ENCODE measurements at places on chromosomes 2 and 18.

DNA sequence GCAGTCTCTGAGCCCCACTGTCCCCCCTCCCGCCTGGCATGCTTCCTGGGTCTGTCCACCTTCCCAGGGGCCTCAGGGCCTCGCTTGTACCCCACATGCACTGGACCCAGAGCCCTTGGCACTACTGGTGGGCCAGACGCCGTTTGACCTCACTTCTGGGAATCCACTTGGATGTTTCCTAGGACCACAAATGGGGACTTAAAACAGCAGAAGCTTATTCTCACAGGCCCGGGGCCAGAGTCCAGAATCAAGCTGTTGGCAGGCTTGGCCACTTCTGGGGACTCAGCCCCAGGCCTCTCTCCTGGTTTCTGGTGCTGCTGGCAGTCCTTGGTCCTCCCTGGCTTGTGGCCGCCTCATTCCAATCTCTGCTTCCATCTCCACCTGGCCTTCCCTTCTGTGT, 19.6 kb downstream of the ANO7 start:
- DNase-seq = no peak

DNA sequence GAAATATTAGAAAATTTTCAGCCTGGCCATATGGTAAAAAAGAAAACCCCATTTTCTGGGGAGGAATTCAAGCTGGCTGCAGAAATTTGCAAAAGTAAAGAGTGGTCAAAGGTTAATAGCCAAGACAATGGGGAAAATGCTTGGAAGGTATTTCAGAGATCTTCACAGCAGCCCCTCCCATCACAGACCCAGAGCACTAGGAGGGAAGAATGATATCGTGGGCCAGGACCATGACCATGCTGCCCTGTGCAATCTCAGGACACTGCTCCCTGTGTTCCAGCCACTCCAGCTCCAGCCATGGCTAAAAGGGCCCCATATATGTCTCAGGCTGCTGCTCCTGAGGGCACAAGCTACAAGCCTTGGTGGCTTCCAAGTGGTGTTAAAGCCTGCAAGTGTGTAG, 93.9 kb upstream of the AGAP1 start:
- DNase-seq = no peak

DNA sequence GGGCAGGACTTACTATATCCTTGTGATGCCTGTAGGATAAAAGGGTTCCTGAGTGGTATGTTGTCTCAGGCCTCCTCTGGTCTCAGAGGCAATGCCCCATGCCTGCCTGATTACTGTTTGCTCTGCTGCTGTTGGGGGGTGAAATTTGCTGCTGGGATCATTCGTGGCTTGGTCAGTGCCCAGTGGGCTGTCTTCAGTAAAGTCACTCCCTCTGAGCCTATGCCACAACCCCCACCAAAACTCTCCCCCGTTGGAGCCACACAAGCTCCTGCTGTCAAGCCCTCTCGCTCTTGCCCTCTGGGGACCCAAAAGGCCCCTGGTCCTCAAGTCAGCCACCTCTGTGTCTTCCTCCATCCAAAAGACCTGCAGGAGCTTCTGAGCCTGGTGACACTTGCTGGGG, 38.6 kb upstream of the TGIF1 start:
- DNase-seq = no peak

DNA sequence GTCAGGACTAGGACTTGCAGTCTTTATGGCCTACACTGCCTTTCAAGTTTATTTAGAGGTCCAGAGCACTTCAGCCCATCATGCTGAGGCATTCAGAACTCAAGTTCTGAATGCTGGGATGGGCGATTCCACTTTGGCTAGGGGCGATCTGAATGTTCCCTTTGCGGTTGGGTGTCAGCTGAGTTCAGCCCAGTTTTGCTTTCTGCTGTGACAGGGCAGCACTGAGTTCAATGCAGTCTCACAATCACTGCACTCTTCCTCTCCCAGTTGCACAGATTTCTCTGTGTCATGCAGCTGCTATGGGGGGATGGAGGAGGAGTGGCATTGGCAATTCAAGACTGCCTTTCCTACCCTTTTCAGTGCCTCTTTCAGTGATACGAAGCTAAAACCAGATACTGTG, 1232.0 kb upstream of the FAM98A start:
- DNase-seq = no peak

DNA sequence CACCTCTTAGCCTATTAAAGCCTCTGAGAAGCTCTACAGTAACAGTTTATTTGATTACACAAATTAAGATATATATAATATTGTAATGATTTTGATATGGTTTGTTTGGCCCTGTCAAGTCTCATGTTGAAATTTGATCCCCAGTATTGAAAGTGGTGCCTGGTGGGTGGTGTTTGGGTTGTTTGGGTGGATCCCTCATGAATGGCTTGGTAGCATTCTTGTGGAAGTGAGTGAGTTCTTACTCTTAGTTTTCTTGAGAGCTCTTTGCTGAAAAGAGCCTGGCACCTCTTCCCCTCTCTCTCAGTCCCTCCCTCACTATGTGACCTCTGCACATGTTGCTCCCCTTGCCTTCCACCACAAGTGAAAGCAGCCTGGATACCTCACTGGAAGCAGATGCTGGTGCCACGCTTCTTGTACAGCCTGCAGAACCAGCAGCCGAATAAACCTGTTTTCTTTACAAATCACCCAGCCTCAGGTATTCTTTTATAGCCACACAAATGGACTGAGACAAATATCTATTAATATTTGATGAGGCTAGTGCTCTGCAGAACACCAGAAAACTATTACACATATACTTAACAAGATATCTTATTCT, 52.8 kb downstream of the SLC4A10 start:
- DNase-seq = no peak

DNA sequence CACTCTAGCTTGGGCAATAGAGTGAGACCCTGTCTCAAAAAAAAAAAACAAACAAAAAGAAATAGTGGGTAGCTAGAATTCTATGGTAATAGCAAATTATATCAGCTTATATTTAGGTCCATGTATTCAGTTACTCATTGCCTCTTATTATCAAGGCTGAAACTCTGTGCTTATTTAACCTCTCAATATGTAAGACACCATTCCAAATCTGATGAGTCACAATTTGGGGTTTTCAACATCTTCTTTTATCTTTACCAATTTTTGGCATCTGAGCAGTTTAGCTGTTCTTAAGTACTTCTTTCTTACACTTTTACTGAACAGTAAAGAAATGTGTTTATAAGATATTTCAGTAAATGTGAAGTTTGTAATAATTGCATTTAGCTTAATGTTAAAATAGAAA, 69.3 kb downstream of the TTC27 start:
- DNase-seq = no peak

- no peak for DNase-seq
Observed at GRCh38 chr2:46439582-46439981, 39.8 kb upstream of the TMEM247 start.

DNA sequence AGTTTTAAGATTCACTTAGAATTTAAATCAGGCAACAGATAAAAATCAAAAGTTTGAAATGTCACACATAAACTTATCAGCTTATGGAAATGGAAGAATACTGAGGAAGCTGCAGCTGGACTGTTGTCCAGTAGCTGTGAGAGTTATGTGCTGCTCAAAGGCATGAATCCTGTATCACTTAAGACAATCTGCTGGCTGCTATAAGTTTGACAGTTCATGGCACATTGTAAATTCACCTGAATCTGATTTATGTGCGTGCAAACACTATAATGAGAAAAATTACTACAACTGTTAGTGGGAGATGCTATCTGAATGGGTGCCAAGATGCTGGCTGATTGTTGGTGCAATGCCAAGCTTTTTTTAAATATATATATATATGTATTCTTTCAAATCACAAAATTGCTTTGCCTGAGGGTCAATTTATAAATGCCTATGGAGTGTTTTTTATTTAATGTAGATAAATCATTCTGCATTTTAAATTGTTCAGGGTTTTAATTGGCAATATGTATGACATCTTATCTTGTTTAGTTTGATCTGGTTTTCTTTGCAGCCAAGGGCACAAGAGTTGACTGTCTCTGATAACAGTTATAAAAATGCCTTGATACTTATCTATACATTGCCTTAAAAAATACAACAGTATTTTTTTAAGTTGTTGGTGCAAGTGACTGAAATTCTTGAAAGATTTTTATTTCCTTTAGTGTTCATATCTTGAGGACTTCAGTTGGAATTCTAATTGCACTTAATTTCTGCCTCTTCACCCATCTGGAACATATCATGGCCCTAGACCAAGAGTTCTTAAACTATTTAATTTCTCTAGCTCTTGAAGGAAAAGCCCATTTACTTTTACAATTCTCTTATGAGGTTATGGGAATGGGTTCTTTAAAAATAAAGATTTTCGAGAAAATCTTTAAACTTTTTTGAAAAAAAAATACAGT, 48.7 kb downstream of the CAVIN2 start:
- no peak for DNase-seq

GRCh38 chr2:110827511-110827910, 95.1 kb downstream of the ACOXL start:
- DNase-seq = no peak

GRCh38 chr2:8178911-8179310, 502.9 kb upstream of the ID2 start:
- DNase-seq = no peak

DNA sequence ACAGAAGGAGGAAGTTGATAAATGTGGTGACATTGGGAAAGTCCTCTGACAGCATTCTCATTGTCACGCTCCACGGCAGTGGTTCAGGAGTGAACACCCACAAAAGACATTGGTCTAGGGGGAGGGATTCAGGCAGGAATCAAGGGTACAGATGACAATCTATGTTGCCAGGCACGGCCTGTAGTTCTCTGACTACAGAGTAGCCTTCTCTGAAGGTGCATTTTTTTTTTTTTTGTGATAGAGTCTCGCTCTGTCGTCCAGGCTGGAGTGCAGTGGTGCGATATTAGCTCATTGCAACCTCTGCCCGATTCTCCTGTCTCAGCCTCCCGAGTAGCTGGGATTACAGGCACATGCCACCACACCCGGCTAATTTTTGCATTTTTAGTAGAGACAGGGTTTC, 7.4 kb upstream of the MOB1A start:
- no peak for DNase-seq

Data from stimulated activated CD8-positive, alpha-beta memory T cell treated with anti-CD3 and anti-CD28 coated beads, Interleukin-15, amount 100 ng/mL, for 4 hours (primary cell).